A549 treated with DMSO at 1 μM for 4 hours (cell line): ENCODE measurements at places on chromosomes 13 and 19. TPM values are rescaled to one million over a fixed set of nuclear protein-coding genes. Genes with fewer than 3 reads are reported as not detected.

Gene OR7A10
- total RNA-seq, result not detected in 5 replicates

Gene CYP2F1
- not detected in 5 replicates for total RNA-seq

Gene CCNE1
- 25.8 to 32.8 TPM (median 27.8 TPM) in 5 replicates for total RNA-seq

Gene ARHGAP35
- total RNA-seq, result 26.0 to 34.4 TPM (median 32.7 TPM) in 5 replicates
